H1 (cell line): ENCODE measurements at places on chromosomes 16 and 17. TPM values are rescaled to one million over a fixed set of nuclear protein-coding genes. Genes with fewer than 3 reads are reported as not detected.

The NPIPA3 gene
- total RNA-seq: 8.6 and 10.5 TPM in 2 replicates

The GAS7 gene
- total RNA-seq: 12.2 and 14.5 TPM in 2 replicates

The TEKT1 gene
- total RNA-seq: not detected in 2 replicates

The CASKIN1 gene
- total RNA-seq: 6.4 and 6.5 TPM in 2 replicates

The REXO5 gene
- total RNA-seq: 6.0 and 8.9 TPM in 2 replicates

The CHAD gene
- total RNA-seq: 0.17 TPM in 1 of 2 replicates, not detected in the other

The CXCL16 gene
- total RNA-seq: 3.5 and 3.9 TPM in 2 replicates

The ZSCAN10 gene
- 195 and 209 TPM in 2 replicates for total RNA-seq
